ENCODE measurements at places on chromosomes 11 and 22.
A peak's percentile ranks its signal among the peaks of the same experiment; 100 is the strongest.

DNA sequence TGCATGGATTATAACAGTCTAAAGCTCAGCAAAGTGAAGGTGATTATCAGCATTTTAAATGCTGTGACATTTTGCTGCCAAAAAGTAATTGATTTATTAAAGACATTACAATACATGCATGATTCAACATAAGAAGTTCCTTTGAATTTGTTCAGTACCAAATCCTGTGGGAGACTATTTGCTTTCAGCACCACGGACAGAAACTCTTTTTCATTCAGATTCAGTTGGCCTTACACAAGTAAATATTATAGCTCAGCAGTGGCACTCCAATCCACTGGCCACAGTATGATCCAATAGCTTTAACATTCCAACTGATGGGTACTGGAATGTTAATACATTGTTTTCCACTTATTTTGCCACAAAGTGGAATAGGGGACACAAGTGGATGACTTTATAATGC, 806.7 kb downstream of the NTM start:
- DNase-seq = no peak

DNA sequence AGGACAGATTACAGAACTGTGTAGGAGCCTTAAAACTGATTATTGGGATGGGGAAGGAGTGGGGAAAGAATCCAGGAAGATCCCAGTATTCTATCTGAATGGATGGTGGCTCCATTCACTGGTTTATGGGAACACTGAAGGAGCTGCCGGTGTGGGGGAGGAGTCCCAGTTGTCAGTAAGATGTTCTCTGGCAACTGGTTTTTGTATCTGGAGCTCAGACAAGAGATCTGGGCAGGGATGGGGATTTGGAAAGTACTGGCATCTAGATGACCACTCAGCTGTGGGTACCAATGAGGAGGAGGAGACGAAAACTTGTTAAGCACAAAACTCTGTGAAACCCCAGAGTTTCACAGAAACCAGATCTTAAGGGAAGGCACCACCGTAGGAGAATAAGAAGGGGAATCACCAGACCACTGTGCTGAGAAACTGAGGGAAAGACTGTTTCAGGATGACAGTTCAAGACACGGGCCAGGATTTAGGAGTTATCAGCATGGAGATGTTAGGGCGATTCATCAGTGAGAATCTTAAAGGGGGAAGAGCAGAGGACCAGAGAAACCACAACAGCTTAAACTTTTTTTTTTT, 28.1 kb downstream of the LDLRAD3 start:
- DNase-seq = no peak

DNA sequence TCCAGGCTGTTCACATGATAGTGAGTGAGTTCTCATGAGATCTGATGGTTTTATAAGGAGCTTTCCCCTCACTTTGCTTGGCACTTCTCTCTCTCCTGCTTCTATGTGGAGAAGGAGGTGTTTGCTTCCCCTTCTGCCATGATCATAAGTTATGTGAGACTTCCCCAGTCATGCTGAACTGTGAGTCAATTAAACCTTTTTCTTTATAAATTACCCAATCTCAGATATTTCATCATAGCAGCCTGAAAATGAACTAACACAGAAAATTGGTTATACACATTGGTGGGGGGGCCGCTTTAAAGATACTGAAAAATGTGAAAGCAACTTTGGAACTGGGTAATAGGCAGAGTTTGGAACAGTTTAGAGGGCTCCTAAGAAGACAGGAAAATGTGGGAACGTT, 741.1 kb upstream of the LUZP2 start:
- no peak for DNase-seq

DNA sequence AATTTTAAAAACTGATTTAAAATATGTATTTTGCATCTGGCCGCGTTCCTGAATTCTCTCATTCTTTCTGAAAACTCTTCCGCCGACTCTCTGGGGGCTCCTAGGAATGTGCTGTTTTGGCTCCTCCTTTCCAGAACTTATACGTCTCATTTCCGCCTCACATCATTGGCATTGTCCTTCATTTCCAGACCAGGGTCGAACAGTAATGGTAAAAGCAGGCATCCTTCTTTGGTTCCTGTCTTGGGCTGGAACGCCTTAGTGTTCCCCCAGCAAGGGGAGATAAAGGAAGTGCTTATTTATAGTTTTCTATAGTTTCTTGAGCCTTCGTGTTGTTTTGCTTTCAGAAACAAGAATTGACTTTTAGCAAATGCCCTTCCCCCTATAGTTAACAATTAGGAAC, 10.9 kb upstream of the TNNT3 start:
- no peak for DNase-seq

GRCh38 chr11:123429913-123430720, at the start of gene GRAMD1B:
GRAMD1B (plus strand) TSS chr11:123430269; CDS start chr11:123430793, 524 bp downstream.
- DNase-seq = peak; percentile 73

- DNase-seq = no peak
These were observed 35.4 kb upstream of the GNAZ start for GRCh38 chr22:23034621-23035556.

- DNase-seq = no peak
These were observed 15.7 kb upstream of the GNB1L start for GRCh38 chr22:19870153-19871022.

DNA sequence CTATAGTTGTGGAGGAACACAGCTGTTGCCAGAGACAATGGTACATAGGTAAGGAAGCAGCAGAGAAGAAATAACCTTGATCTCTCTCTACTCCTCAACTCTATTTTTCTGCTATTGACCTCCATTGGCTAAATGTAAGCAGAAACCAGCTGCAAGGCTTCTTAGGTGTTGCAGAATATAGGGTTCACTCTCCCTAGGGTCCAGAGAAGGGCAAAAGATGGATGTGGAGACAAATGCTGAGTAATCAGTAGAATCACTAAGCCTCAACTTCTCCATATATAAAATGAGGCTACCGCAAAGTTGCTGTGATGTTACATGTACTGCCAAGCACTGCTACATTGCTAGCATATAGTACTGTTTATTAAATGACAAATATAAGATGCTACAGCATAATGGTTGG, 120.6 kb downstream of the PDE3B start:
- no peak for DNase-seq

- DNase-seq = no peak
These were observed 52.7 kb upstream of the HTATIP2 start for GRCh38 chr11:20310596-20311394.

DNA sequence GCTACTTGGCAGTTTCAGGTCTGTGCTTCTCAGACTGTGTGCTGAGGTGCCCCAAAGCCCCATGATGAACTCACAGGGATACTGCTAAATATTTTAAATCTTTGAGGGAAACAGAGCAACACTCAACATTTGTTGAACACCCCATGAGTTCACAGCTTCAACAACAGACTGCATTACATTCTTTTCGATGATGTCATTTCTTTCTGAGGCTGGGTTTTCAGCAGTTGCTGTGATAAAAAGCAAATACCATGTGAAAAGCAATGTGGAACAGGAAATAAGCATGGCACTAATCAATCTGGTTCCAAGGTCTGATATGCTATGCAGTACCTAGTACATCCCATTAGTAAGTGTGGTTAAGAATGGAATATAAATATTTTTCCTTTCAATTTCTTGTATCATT, 82.7 kb downstream of the RPL27A start:
- DNase-seq = no peak

DNA sequence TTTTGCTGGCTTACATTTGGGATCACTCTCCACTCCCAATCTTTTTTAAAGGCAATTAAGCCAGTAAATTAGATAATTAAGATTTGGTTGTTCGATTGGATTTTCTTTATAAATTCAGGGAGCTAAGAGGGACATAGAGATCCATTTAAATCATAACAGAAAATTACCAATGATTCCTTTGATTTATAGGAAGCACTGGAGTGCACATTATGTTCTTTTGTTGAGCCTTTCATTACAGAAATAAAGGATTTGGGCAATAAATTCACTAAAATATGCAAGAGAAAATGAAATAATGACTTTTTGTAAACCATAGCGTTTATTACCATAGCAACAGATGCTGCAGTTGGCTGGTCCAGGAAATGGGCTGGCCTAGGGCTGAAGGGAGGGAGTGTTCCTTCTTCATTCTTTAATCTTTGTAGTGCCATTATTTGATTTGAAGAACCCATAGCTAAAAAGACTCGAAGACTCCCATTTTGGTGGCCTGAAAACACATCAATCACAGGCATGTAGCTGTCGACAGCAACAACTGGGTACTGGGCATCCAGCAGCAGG, 73.0 kb downstream of the C2CD3 start:
- DNase-seq = no peak

GRCh38 chr11:74604311-74604710, 11.9 kb downstream of the POLD3 start:
- no peak for DNase-seq

- DNase-seq = no peak
These were observed 21.3 kb upstream of the NELL1 start for GRCh38 chr11:20647976-20648565.

DNA sequence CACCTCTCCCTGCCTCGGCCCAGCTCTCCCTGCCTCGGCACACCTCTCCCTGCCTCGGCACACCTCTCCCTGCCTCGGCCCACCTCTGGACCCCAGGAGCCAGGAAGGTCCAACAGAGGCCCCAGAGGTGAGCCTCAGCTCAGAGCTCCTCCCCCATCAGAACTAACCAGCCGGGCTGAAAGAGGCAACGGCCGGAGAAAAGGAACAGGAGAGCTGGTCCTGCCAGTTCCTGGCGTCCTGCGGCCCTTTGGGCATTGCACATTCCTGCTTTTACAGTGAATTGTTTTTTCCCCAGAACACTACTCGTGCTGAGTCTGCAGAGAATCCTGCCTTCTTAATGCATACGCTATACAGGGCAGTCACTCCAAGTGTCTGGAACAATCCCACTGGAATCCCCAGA, 45.8 kb downstream of the LMO1 start:
- no peak for DNase-seq

DNA sequence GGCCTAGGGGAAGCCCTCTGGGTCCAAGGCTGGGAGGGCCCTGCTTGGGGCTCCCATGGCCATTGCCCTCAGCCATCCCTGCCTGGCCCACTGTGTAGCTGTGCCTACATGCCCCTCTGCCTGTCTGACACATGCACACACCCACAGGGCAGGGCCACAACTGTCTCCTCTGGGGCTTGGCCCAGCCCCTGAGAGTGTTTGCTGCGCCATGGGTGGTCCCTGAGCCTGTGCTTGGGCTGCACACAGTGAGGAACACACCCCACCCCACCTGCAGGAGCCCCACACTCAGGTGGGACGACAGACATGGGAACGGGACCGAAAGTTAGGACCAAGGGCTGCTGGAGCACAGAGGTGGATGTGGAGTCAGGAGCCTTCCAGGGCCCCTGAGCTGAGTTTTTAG, 489.5 kb downstream of the TBC1D22A start:
- no peak for DNase-seq

- DNase-seq = no peak
These were observed 10.4 kb downstream of the IL18BP start for GRCh38 chr11:72009156-72009555.

DNA sequence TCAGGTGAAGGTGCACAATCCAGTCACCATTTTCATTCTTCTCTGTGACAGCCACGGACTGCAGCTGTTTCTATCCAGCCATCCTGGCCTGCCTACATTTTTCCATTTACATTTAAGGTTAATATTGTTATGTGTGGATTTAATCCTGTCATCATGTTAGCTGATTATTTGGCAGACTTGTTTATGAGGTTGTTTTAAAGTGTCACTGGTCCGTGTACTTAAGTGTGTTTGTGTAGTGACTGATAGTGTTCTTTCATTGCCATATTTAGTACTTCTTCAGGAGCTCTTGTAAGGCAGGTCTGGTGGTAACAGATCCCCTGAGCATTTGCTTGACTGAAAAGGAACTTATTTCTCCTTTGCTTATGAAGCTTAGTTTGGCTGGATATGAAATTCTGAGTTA, 364.2 kb downstream of the JRKL start:
- no peak for DNase-seq

GRCh38 chr11:11586465-11586864, 35.3 kb downstream of the GALNT18 start:
- no peak for DNase-seq

DNA sequence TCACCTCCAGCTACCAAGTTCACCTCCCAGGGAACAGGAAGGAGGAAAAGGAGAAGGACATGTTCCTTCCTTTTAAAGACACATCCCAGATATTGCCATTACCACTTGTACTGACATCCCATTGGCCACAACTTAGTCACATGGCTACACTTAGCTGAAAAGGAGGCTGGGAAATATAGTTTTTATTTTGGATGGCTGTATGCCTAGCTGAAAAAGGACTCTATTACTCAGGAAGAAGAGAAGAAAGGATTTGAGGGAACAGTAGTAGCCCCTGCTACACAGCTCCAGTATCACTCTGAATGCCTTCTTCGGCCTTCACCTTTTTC, 2.1 kb upstream of the APOA5 start:
- no peak for DNase-seq

DNA sequence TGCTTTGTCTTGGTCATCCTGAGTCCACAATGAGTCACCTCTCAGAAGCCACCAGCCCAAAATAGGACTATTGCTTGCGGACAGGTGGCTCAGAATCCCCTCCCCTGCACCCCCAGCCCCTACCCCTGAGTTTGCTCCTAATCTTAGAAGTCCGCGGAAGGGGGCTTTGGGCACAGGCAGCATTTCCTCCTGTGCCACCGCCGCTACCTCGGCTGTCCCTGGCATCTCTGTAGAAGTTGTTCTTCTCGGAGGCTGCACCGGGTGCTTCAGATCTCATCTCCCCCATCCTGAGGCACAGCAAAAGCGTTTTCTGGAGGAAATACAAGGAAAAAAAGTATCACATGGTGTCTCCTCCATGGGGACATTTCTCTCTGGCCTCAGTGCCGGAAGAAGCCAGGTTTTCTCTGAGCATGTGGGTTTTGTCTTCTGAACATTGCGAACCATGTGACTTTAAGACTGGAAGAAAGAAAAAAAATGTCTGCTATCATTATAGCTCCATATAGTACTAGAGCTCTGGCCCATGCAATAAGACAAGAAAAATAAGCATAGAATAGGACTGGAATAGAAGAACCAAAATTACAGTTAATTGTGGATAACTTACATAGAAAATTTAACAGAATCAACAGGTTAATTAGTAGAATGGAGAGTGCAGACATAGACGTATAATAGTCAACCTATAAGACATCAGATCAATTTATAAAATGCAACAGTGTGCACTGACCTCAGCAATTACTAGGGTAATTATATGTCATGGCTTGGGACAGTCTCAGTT, 63.2 kb downstream of the SHISAL1 start:
- no peak for DNase-seq

DNA sequence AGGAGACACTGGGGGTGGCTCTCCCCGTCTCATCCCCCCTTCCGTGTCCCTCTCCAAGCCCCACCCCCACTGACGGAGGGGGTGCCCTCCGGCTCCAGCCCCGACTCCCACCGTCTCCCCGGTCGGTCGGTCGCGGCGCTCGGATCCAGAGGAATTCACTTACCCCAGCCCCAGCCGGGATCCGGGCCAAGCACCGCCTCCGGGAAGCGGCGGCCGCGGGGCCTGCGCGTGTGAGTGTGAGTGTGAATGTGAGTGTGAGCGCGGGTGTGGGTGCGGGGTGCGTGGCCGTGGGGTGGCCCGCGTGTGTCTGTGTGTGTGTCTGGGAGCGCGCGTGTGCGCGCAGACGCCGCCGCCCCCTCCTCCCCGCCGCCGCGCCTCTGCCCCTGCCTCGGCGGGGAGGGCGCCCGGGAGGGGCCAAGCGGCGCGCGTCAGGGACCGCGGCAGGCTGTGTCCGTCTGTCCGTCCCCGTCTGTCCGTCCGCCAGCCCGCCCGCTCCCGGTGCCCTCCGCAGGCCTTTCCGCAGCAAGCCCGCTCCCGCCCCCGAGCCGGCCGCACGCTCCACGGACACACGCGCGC, at the start of gene ELFN2:
ELFN2 (minus strand) TSS at position 345 of the 576 bp plus-strand sequence. CDS start 51,945 bp downstream, outside the sequence.
- DNase-seq = no peak

- no peak for DNase-seq
These were observed 18.6 kb downstream of the TREH start for GRCh38 chr11:118660681-118661424.

GRCh38 chr11:100581318-100581717, 105.8 kb upstream of the ARHGAP42 start:
- DNase-seq = no peak

Data from activated naive CD4-positive, alpha-beta T cell (primary cell).